Posterior cingulate gyrus (tissue), 11 donors: ENCODE measurements at places on chromosomes 4 and X.

DNA sequence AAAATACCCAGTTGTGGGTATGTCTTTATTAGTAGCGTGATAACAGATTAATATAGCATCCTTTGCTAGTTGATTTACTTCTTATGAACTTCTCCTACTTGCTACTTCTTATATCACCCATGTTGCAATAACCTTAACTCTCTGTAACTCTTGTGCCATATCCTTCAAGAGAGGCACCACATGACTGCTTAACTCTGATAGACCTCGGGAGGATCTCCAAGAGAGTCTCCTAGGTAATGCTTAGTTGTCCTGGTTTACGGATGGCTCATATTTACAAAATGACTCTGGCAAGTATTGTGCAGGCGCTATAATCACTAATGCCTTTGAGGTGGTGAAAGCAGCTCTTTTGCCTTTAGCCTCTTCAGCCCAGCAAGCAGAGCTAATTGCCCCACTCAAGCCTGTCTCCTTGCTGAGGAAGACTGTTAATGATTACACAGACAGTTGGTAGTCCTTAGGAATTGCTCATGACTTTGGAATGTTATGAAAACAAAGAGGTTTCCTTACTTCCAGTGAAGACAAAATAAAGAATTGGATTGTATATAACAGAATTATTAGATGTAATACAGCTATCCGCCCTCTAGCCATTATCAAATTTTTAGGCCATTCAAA is 1305.8 kb downstream of the PCDH7 start:
- DNase-seq: no peak

DNA sequence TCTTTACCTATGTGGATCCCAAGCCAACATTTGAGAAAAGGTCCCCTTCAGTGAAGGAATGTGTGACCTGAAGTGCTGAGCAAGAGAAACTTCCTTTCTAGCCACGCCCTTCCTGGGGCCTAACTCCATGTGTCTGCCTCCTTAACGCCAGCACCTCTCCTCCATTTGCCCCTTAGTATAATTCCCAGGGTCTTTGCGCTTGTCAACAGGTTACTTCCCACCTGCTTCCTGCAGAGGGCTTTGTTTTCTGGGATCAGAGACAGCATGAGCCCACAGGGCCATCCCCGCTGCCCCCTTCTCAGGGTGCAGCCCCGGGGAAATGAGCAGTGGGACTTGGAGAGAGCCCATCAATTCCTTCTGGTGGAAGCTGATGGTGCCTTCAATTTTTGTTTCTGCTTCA is 45.9 kb upstream of the DRD5 start:
- DNase-seq: no peak

DNA sequence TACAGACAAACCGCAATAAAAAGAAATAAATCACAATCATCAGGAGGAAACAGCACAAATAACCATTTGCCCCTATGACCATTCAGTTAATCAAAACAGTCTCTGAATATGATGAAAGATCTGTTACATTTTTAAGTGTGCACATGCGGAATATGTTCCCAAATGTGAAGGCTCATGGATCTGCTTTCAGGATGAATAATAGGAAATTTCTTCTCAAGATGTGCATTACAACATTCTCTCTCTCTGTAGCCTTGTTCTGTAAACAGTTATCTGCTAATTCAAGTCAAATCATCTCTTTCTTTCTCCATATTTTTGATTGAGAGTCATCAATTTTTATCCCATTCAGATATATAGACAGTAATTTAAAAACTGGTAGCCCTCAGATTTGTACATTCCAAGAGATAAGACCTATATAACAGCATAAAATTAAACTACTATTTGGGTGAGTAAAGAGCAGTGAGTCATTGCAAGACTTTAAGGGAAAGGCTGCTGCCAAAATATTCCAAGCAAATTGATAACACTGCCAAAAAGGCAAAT is 433.9 kb upstream of the ATOH1 start:
- no peak for DNase-seq

- DNase-seq: no peak
Observed at GRCh38 chr4:126081336-126081735, 766.6 kb downstream of the FAT4 start.

DNA sequence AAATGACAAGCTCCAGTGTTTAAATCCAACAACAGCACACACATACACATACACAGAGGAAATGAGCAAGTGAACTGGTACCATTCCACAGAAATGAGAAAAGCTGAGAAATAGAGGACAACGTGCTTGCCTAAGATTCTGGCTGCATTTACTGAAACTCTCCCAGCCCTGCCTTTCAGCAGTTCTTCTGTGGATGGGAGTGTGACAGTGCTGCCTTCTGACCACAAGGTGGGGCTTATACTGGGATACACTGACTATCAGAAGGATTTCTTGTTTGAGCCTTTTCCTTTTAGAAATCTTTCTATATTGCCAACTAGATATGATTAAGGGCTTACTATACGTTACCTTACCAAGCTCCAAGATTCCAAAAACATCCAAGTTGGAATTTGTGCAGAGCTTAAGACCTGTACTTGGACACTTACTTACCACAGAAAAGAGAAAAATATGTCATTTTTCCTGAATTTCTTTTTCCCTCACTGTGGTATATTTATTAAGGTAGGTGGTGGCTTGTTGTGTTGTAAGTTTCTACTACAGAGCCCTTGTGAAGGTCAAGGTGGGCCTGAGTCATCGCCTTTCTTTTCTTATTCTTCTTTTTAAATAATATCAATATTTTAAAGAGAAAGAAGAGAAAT is 10.7 kb upstream of the CXCL8 start:
- DNase-seq: peak; percentile 41

DNA sequence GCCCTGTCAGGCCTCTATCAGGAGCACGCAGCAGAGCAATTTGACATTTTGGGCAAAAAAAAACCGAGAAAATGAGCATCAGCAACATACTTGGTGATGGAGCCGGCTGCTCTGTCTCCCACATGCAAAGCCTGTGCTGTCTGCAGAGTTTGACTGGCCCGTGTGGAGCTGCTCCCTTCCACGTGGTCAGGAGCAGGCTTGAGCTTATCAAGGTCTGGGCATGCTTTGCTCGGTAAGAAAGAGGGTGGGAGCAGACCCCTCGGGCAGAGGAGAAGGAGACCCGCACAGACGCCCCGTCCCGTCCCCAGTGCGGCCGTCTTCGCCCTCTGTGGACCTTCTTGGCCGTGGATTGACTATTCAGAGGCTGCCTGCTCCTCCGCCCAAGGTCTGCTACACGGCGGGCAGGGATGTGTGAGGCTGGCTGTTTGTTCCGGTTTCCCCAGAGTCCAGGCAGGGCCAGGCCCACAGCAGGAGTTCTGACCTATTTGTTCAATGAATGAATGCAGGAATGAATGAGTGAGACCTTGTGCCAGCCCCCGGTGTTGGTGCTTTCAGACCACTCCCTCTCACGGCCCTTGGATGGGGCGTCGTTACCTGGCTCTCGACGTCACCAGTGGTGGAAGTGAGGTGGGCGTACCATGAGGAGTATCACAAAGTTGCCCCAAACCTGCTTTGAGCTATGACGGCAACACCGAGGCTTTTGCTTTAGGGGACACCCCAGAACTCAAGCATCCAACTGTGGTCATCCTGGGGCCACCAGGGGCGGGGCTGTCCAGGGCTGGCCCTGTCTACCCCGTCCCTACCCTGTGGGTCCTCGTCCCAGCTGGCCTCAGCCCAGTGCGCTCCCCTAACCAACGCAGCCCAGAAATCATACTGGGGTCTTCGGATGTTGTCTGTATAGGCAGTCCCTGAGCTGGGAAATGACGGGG is 54.7 kb upstream of the ADRA2C start:
- DNase-seq: no peak
